Tongue (tissue), 3 donors: ENCODE measurements at places on chromosomes 2 and 18.

DNA sequence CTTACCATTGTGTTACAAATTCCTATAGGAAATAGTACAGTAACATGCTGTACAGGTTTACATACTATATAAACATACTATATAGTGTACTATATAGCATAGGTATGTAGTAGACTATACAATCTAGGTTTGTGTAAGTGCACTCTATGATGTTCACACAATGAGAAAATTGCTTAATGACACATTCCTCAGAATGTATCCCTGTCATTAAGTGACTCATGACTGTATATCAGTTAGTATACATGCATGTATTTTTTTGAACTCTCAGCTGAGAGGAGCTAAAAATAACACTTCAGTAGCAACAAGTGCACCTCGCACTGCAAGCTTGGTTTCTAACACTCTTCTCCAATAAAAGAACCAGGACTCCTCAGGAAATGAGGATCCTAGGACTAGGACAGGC is 19.5 kb upstream of the ASXL3 start:
- no peak for DNase-seq

DNA sequence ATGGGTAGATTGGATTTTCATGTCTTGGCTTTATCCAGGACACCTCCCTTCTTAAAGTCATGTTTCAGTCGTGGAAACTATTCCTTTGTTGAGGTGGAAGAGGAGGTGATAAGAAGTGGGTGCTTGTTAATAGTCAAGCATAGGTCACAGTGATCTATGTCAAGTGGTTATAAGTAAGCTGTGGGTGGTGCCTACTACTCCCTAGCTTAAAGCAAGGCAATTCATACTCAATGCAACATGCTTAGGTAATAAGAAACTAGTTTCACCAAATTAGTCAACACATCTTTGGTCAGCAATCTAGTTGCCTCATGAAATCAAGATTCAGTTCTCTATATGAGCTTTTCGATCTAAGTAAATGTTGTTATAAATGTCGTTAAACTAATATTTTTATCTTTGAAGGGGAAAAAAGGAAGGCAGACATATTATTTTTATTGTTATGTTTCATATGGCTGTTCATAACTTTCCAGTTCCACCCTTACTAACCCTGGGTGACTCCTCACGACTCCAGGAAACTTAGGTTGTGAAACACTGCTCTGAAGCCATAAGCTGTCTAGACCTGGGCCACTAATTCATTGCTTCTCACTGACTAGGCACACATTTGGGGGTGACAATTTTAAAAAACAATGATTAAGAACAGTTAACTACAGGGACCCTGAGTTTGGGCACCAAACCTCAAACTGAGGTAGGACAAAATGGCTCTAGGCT is 5.8 kb upstream of the ABCB11 start:
- no peak for DNase-seq

- DNase-seq: no peak
Observed at GRCh38 chr2:26075173-26075572, 41.3 kb downstream of the RAB10 start.

- DNase-seq: no peak
Observed at GRCh38 chr2:86367499-86367777, 30.0 kb upstream of the REEP1 start.

DNA sequence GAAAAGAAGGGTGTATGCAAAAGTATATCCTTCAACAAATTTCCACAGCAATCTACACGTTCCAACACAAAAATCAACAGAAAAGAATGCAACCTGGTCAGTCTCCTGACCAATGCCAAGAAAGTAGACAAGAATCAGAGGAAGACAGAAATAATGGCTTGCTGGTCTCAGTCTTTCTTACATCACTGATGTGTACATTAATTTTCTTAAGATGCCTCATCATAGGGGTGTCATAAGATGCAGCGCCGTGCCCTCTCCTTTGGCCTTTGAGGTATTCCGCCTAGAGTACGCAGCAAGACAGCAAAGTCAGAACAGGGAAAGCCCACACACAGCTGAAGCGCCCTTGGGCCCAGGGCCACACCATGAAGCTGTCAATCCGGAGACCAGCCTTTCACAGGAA is 112.9 kb downstream of the RIF1 start:
- no peak for DNase-seq

DNA sequence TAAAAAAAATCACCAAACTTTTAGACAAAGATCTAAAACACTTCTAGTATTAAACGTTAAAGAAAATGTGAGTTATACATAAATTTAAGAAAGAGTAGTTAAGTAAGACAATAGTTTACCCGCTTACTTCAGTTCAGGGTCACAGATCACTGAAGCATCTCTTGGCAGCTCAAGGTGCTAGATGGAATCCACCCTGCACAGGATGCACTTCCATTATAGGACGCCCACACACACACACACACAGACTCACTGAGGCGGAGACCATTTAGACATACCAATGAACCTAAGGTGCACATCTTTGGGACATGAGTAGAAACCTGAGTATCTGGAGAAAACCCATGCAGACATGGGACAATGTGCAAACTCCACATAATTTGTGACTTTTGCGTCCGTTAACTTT is 630.6 kb upstream of the ZNF804A start:
- no peak for DNase-seq

- DNase-seq: no peak
Observed at GRCh38 chr2:14194233-14194632, 438.3 kb upstream of the LRATD1 start.

DNA sequence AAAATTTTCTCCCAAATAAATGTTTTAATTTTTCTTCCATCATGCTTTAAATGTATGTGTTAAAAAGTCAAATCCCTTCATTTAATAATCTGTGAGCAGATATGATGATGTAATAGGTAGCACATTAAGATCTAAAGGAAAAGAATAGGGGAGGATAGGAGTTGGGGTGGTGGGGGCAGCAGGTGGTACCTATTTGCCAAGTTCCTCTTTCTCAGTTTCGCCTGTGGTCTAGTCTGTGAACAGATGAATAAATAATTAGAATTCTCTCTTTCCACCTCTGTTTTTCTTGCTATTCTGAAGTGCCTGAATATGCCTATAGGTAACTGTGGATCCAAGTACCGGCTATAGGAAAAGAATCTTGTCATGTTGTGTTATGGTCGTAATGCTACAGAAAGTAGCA is 152.5 kb downstream of the NRXN1 start:
- DNase-seq: no peak

DNA sequence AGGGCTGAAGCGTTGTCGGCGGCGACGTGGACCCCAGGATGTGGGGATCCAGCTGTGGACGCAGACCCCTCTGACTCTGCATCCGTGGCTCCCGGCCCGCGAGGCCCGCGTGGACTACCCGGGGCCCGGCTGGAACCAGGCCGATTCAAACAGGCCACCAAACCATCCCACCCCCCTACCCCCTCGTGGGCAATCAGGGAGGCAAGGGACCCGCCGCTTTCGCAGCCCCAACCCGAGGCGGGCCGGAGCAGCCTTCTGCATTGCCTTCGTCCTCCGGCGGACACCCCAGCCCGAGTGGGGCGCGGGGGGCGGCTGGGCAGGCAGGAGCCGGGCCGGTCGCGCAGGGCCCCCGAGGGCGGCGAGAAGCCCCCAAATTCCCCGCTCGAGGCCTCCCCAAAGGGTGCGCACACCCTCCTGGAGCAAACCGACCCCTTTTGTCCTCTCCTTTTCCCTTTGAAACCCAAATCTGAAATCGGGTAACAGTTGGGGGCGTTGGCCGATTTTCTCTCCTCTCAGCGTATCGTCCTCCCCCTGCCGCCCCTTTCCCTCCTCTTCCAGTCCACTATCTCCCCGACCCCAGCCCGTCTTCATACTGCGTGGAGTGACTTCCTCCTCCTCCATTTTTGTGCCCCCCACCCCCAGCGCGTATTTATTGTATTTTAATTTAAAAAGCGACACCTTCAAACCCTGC is 7.4 kb downstream of the SP9 start:
- DNase-seq: no peak

DNA sequence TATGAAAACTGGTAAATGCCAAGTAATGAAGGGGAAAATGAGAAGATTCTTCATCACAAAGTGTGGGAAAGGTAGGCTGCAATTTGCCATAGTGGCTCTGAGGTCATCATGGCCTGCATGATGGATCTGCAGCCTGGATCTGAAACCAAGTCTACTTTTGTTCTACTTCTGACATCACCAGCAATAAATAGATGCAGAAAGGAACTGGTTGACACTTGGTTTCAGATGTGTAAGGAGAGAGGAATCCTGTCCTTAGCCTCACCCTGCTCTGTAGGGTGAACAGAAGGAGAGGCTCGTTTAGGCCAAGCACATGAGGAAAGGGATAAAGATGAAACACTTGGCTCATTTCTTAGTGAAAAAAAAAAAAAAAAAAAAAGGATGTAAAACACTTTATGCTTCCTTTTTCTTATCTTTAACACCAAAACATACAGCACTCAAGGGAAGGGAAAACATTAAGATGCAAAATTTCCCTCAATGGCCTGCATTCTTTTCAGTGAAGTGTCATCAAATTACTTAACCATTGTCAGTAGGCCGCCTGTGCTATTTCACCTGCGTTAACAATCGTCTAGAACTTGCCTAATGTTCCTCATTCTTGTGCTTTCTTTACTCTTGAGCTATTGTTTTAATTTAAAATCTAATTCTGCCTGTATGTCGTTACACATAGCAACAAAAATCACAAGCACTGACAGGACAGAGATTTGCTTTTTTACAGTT is 3.9 kb downstream of the NEB start:
- peak; percentile 57 for DNase-seq
